ENCODE measurements at places on chromosomes 5 and 9.

DNA sequence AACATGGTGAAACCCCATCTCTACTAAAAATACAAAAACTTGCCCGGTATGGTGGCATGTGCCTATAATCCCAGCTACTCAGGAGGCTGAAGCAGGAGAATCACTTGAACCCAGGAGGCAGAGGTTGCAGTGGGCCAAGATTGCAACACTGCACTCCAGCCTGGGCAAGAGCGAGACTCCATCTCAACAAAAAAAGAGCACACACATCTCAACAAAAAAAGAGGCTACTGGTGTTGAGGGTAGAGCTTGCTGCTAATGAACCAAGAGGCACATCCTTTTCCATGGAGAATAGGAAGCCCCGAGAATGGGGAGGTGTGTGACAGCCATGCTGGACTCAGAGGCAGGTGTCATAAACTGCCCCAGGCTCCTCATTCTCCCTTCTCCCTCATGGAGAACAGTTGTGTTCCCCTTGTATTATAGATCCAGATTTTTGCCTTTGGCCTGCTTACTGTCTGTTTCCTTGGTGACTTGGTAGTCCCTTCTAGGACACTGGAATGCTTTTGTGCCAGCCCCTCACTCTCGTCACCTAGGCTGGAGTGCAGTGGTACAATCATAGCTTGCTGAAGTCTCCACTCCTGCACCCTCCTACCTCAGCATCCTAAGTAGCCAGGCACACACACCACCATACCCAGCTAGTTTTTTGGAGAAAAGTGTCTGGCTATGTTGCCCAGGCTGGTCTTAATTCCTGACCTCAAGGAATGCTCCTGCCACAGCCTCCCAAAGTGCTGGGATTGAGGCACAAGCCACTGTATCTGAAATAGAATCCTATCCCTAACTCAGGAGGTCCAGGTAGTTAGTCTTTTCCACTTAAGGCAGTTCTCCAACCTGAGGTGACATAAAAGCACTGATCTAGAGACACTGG lies 5.1 kb downstream of the RPL12 start:
- DNase-seq = no peak

GRCh38 chr5:10584714-10585517 lies 21.0 kb downstream of the ANKRD33B start:
- DNase-seq = no peak

GRCh38 chr9:34363619-34364351 lies 12.9 kb downstream of the MYORG start:
- no peak for DNase-seq

- no peak for DNase-seq
Observed at GRCh38 chr9:124632077-124632621, 125.0 kb upstream of the NR5A1 start.

DNA sequence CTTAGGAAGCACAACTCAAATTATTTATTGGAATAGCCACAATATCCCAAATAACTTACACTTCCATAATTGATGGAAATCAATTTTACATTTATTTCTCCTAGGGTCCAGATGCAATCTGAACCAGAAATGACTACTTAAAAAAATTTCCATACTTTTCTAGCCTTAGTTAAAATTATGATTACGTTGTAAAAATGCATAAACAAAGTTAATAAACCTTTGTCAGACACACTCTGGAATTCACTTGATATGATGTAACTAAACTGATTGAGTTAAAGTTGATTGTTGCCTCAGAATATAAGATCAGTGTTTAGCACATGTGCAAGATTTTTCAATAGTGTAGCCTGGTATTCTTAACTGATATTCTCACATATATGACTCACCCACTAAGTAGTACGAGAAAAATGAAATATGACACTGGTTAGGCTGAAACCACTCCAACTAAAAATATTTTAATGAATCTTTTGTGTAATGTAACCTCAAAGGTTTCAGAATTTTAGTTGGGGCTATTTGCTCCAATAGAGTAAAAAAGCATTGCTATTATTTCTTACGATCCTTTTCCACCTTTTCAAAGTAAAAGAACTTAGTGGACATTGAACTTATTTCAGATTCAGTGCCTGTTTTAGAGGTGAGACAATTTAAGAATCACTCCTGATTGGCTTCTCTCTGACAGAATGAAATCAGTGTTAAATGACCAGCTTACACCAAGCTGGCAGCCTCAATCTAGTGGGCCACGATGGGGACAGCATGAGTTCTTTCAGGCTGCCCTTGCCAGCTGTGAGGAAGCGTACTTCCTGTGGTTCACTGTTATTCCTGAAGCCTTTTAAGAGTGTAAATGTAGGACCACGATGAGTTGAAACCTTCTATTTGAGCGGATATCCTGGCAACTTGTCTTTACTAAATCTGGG lies 277.2 kb upstream of the CDH9 start:
- DNase-seq = no peak

- no peak for DNase-seq
Observed at GRCh38 chr9:100394816-100395215, 32.1 kb upstream of the MSANTD3 start.

DNA sequence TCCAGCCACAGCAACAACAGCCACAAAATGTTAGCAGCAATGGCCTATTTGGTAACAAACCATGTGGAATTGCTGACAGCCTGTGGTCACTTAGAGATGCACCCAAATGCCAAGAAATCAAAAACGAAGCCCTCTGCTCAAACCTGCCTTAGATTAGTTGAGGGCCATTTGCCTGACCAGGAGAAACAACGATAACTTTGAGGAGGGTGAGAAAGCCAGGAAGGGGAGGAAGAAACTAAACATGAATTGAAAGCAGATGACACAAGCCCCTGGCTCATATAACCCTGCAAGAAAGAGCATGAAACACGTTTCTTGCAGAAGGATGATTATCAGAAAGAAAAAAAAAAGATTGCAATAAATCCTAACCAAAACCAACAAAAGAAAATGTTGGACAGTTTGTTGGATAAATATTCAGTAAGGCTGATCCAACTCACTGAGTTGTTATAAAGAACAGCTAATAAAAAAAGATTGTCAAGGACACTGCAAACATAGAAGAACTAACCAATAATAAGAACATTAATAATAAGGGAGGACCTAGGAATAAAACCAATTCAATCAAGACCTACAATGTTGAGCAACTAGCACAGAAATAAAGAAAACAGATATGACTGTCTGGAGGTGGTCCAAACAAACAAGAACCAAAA lies 140.5 kb upstream of the SLC30A5 start:
- no peak for DNase-seq

GRCh38 chr5:144583541-144584449 lies 413.1 kb downstream of the KCTD16 start:
- no peak for DNase-seq

GRCh38 chr5:79011219-79011836 lies 26.2 kb upstream of the ARSB start:
- DNase-seq = no peak

DNA sequence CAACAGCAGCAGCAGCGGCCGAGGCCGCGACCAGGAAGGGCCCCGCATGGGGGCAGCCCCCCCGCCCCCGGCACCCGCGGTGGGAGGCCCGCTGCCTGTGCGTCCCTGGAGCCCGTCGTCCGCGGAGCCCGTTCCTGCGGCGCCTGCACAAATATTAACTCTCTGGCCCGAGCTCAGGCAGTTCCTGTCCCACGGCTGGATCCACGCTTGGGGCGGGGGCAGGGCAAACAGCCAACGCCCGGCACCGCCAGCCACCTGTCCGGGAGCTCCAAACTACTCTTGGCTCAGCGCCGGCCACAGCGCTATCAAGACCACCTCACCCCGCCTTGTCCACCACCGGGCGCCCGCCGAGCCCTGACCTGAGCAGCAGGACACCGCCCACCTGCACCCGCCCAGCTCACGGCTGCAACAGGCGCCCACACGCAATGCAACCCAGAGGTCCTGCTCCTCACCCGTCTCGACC lies at the start of gene LRRC26:
Gene LRRC26, minus strand, starts transcription at position 156 of the 463 bp plus-strand sequence. Its CDS starts 108 bp downstream, at position 48.
- DNase-seq = no peak

- no peak for DNase-seq
Observed at GRCh38 chr5:169646856-169647255, 9.8 kb downstream of the DOCK2 start.

GRCh38 chr9:18490641-18491370 lies 16.9 kb downstream of the ADAMTSL1 start:
- DNase-seq = no peak

DNA sequence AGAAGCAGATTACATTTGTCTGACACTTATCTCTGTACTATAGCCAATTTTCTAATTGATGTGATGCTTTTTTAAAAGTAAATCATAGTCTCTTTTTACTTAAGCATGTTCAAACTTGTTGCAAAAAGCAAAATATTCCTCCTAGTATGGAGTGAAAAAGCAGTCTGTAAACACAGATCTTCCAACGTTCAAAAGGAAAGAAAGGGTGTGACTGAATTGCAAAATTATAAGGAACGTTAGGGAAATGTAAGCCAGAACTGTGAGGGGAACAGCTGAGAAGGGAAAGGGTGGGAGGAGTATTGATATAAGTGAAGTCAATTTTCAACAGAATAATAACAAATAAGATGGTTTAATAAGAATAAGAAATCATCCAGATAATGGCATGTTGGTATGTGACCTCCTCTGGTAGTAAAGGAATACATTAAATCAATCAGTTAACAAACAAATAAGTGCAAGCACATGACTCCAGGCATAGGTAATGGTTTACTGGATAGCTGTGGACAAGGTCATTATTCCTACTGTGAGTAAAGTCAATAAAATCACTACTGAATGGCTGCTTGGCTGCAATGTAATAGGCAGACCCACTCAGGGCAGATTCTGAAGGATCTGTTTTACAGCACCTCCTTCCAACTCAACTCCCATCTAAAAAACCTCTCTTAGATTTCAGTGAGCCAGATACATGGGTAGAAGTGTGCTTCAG lies 239.1 kb upstream of the NMUR2 start:
- DNase-seq = no peak

GRCh38 chr5:163269624-163270023 lies 167.8 kb upstream of the CCNG1 start:
- DNase-seq = no peak

DNA sequence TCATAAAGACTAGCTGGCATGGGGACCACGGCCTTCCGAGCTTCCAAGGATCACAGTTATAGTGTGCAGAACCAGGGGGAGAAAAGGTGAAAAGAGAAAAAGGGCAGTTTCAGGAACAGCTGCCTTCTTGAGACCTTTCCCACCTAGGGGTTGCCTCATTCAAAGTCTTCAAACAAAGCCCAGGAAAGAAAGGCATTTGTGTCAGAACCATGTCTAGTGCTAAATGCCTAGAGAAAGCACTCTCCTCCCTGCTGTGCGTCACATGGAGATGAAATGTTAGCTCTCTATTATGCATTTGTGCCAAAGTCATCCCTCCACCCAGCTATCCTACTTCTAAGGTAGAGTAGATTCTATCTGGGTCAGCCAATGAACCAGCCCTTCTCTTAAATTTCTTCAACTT lies 1037.3 kb upstream of the WWC1 start:
- no peak for DNase-seq

GRCh38 chr5:35114698-35115097 lies 66.9 kb upstream of the AGXT2 start:
- no peak for DNase-seq

- DNase-seq = no peak
Observed at GRCh38 chr9:124355039-124355940, 60.0 kb downstream of the PSMB7 start.

- no peak for DNase-seq
Observed at GRCh38 chr9:112705768-112706427, 12.0 kb downstream of the INIP start.

- no peak for DNase-seq
Observed at GRCh38 chr5:55899344-55899743, 48.2 kb downstream of the IL31RA start.

GRCh38 chr5:98299435-98299834 lies 474.0 kb upstream of the RGMB start:
- DNase-seq = no peak

GRCh38 chr5:115377468-115378217 lies 81.2 kb upstream of the CCDC112 start:
- no peak for DNase-seq

- no peak for DNase-seq
Observed at GRCh38 chr5:137705106-137705505, 30.8 kb downstream of the KLHL3 start.

DNA sequence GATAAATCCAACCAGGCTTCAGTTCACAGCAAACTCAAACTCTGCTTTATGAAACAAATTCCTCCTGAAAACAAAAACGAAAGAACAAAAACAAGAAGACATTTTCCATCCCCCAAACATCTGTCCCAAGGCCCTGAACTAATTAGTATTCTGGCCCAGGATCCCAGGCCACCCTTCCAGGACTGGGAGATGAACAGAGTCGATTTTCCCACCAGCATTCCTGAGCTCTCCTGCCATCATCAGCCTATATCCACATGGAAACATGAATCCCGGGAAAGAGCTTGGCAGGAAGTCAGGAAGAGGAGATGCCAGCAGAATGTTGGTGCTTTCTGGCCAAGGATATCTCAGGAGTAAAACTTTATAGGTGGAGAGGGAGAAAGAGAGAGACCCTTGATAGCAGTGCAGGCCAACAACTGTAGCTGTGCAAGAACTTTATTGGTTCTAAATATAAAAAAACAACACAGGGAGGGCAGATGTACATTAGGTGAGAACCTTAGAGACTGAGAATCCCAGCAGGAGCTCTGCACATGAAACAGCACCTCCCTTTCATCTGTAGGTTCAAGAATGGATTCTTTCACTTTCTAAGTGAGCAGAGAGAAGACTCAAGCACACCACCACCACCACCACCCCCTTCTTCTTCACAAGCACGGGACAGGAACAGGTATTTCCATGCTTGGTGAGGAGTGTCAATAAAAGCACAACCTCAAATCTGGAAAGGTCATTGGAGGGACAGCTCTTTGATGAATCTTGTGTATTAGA lies 190.7 kb upstream of the TAS2R1 start:
- no peak for DNase-seq
